ENCODE measurements at places on chromosomes 6 and 20. TPM values are rescaled to one million over a fixed set of nuclear protein-coding genes. Genes with fewer than 3 reads are reported as not detected.
A peak's percentile ranks its signal among the peaks of the same experiment; 100 is the strongest.

GRCh38 chr6:10221178-10221577, 193.7 kb downstream of the TFAP2A start:
- DNase-seq, result no peak
- H3K27me3 ChIP-seq, result no peaks in the 10 kb centered on the region
- no peak overlapping the region for H3K4me3 ChIP-seq
- H3K36me3 ChIP-seq, result no peaks in the 10 kb centered on the region

- H3K27me3 ChIP-seq, result no peaks in the 10 kb centered on the region
- no peak overlapping the region for H3K4me3 ChIP-seq
- H3K27ac ChIP-seq, result no peak overlapping the region
- H3K36me3 ChIP-seq, result no peaks in the 10 kb centered on the region
- DNase-seq, result no peak
These were observed 102.9 kb upstream of the TCF21 start for GRCh38 chr6:133786016-133786415.

GZF1 gene
- total RNA-seq, result 12.6 TPM

GRCh38 chr6:27091661-27092315, 155.7 kb upstream of the PRSS16 start:
- H3K36me3 ChIP-seq, result no peaks in the 10 kb centered on the region
- H3K27ac ChIP-seq, result no peak overlapping the region
- no peak for DNase-seq

DNA sequence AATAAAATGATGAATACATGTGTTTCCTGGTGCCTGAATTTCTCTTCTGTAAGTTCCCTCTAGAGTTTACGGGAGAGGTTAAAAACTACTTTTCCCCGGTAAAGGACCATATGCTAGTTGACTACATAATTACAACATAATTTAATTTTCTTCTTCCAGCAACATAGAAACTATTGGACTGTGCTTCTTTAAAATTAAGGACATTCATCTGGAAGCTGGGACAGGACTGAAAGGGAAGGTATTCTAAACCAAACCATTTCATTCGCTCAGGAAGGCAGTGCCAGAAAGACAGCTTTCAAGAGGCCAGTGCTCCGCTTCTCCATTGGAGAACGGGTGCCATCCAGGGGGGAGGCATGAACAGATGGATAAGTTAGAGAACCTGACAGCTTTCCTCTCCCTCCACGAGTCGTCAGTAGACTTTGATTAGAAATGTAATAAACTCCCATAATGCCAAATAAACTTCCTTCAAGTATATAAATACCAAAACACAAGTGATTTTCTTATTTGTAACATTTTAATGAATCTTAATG, 458.0 kb upstream of the SOX4 start:
- no peak for DNase-seq
- no peak overlapping the region for H3K4me3 ChIP-seq
- no peak overlapping the region for H3K27ac ChIP-seq
- peaks cover 10% of the 10 kb centered on the region for H3K4me1 ChIP-seq

GRCh38 chr6:26284537-26285142, 80.4 kb upstream of the BTN3A2 start:
- H3K4me1 ChIP-seq, result peaks cover 6% of the 10 kb centered on the region
- no peaks in the 10 kb centered on the region for H3K36me3 ChIP-seq
- peak; percentile 66 for DNase-seq
- peak overlapping the region; percentile 62 for H3K4me3 ChIP-seq

SLC17A2 gene
- not detected for total RNA-seq

DNA sequence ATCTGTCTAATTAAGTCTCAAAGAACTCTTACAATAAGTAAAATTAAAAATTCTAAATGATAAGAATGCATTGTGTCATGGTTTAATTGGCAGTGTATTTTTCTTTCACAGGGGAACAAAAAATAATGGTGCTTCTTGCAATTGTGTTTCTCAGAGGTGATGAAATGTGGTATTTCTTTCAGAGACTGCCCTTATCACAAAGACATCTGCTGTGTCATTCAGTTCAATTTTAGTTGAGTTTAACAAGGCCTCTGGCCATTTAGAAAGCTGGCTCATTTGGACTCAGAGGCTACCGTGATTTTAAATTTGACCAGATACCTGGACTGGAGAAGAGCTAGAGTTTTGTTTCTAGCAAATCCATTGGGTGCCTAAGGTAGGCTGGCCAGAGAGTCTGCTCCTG, 23.6 kb upstream of the ZNF831 start:
- no peak overlapping the region for H3K27ac ChIP-seq
- no peaks in the 10 kb centered on the region for H3K36me3 ChIP-seq
- no peaks in the 10 kb centered on the region for H3K27me3 ChIP-seq
- no peak overlapping the region for H3K4me3 ChIP-seq

DNA sequence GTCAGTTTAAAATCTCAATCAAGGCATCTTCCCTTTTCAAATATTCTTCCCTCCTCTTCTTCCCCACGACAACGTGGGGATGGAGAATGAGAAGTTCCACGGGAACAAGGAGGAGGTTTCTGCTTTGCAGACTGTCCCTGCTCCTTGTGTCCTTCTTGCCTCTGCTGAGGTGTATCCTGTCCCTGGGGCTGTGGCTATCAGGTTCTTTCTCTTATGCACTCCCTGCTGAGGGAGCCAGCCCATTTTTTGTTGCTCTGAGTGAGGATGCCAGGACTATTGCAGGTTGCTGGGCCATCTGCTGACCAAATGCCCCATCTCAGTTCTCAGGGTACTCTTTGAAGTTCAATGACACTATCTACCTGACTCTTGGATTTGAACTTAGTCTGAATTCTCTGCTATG, 533.6 kb downstream of the RNF144B start:
- no peaks in the 10 kb centered on the region for H3K27me3 ChIP-seq
- DNase-seq, result no peak
- no peaks in the 10 kb centered on the region for H3K36me3 ChIP-seq
- no peak overlapping the region for H3K4me3 ChIP-seq

LY6G6C gene
- not detected for total RNA-seq

- H3K36me3 ChIP-seq, result no peaks in the 10 kb centered on the region
- no peaks in the 10 kb centered on the region for H3K27me3 ChIP-seq
- no peak overlapping the region for H3K4me3 ChIP-seq
- no peak overlapping the region for H3K27ac ChIP-seq
- H3K4me1 ChIP-seq, result no peaks in the 10 kb centered on the region
- no peak for DNase-seq
These were observed 11.9 kb downstream of the FAM184A start for GRCh38 chr6:119066517-119066916.

DNA sequence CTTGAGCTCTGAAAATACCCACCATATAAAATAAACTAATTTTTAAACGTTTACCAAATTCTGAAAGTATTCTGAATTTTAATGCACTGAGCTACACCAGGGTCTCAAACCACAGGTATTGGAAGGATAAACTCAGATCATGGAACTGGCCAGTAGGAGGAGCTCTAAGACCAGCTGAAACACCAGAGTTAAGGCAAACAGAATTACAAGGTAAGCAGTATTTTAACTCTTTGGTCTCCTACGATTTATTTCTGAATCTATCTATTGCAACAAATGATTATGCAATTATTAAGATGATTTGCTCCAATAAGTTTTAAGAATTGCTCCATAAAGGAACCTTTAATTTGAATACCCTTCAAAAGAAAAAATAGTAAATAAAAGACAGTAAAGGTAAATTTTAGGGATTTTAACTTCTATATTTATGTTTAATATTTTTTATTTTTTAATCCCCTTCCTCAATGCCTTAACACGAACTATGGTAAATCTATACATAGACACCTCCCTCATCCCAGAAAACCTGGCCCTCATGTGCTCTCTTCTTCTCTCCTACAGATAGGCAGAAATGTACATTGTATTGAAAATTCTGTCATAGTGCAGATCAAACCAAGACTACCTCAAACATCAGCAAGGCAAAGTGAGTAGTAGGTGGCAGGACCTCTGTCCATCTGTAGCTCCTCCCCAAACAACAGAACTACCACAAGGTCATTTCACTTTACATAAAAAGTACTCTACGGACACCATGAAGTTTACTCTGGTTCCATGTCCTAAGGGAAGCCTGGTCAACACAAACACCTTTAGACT, 58.4 kb downstream of the SMLR1 start:
- H3K4me3 ChIP-seq, result no peak overlapping the region
- no peaks in the 10 kb centered on the region for H3K4me1 ChIP-seq
- no peak overlapping the region for H3K27ac ChIP-seq
- peak; percentile 72 for DNase-seq
- no peaks in the 10 kb centered on the region for H3K36me3 ChIP-seq

- DNase-seq, result peak; percentile 96
- H3K27ac ChIP-seq, result peak within 1 kb of the TSS; percentile 93
- no peaks in the 10 kb centered on the region for H3K27me3 ChIP-seq
- peak within 1 kb of the TSS; percentile 57 for H3K4me3 ChIP-seq
- no peaks in the 10 kb centered on the region for H3K36me3 ChIP-seq
These were observed at the start of gene COL12A1 for GRCh38 chr6:75205776-75206575. Gene COL12A1 (minus strand): TSS chr6:75206053. CDS start chr6:75202792, 3,261 bp downstream.

GPR6 gene
- not detected for total RNA-seq

- H3K4me1 ChIP-seq, result no peaks in the 10 kb centered on the region
- H3K27ac ChIP-seq, result no peak overlapping the region
- H3K36me3 ChIP-seq, result no peaks in the 10 kb centered on the region
These were observed 121.5 kb downstream of the PACRG start for GRCh38 chr6:162849269-162849668.

HMGA1 gene
- total RNA-seq, result 19.5 TPM

PROKR2 gene
- total RNA-seq, result not detected

SAPCD1 gene
- total RNA-seq, result 1.1 TPM

GRCh38 chr6:64227863-64228262, 592.3 kb downstream of the PHF3 start:
- H3K4me1 ChIP-seq, result no peaks in the 10 kb centered on the region
- H3K4me3 ChIP-seq, result no peak overlapping the region
- H3K27me3 ChIP-seq, result no peaks in the 10 kb centered on the region
- H3K36me3 ChIP-seq, result no peaks in the 10 kb centered on the region

DNA sequence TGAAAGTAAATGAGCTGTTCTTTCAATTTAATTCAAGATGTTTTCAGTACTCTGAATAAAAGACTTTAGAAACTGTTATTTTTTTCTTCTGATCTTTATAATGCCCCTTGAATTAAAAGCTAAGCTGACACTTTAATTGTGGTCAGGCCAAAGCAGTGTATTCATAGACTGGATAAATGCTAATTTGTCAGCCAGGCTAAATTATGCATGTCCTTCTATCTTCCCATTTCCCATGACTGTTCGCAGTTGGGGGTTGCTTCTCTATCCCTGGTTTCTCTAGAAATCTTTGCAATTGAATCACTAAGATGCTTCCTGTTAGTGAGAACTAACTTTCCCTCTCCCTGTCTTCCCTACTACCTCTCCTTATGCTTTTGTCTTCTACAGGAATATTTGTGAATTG, 396.2 kb downstream of the RFPL4B start:
- no peak for DNase-seq
- H3K36me3 ChIP-seq, result no peaks in the 10 kb centered on the region
- no peak overlapping the region for H3K4me3 ChIP-seq
- H3K27ac ChIP-seq, result no peak overlapping the region
- H3K4me1 ChIP-seq, result no peaks in the 10 kb centered on the region

AAR2 gene
- 24.0 TPM for total RNA-seq
